Stimulated activated CD8-positive, alpha-beta memory T cell treated with anti-CD3 and anti-CD28 coated beads, Interleukin-7, amount 100 ng/mL, for 1 hour (primary cell): ENCODE measurements at places on chromosomes 2 and 18.

DNA sequence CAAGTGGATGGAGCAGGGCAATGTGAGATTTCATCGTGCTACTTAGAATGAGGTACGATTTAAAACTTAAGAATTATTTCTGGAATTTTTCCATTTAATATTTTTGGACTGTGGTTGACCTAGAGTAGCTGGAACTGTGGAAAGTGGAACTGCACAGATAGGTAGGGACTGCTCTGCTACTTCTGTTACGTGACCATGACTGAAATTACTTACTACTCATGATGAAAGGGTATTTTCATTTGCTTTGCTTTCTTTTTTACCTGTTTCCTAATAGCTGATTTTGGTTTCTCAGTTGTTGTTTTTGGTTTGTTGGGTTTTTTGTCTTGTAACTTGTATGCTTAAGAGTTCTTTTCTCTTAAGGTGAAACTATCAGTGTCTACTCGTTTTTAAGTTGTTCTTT lies 11.4 kb downstream of the UBE2E3 start:
- no peak for DNase-seq

- DNase-seq = no peak
Measured at GRCh38 chr2:78304678-78305077, 720.8 kb upstream of the REG3G start.

DNA sequence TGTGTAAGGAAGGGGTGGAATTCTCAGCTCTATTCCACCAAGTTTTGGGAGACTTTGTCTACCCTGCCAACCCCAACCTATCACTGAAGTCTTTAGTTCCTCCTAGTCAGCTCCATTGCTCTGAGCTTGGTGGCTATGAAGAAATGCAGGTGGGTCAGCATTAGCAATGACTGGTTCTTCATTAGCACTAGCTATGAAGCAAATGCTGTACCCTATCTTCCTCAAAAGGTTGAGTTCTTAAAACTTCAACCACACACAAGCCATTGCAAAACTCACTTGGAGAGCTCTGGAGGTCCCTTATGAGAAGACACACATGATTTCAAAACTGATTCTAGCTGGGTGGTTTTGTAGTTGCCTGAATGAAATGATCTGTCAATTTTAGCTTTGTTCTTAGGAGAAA lies 193.8 kb downstream of the IKZF2 start:
- DNase-seq = no peak

- DNase-seq = no peak
Measured at GRCh38 chr2:25671622-25672021, 1.8 kb downstream of the DTNB start.
